ENCODE measurements at places on chromosomes 1 and 21.

- DNase-seq: no peak
Observed at GRCh38 chr21:46001821-46002681, 20.5 kb downstream of the COL6A1 start.

DNA sequence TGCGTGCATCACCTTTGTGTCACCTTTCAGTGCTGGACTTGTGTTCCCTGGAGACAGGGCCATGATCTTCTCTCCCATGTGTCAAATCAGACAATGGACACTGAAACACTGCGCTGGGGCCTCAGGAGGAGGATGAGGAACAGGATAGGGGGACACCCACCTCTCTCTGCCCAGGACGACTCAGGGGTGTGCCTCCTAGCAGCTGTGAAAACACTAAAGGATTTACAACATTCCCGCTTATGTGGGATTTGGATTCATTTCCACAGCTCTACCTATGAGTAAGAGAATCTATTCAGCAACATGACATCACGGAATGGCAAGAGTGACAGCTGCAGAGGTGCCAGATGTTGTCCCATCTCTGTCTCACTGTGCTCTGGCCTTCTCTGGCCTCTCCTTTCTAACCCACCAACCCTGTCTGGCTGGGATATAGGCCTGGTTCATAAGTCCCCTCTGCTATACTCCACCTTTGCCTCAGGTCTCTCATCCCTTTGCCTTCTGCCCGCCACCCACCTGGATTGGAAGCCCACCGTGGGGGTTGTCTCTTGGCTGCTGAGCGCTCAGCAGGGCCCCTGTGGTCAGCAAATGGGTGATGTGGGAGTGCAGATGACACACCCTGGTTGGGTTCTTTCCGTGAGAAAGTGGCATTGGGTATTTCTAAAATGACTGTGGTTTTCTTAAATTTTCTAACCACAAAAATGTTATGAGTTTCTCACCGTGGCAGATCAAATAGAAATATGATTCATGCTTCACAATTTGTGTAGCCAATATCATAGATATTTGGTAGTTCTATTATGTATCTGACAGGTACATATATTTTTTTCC is 47.1 kb upstream of the TLR5 start:
- DNase-seq: peak; percentile 60

DNA sequence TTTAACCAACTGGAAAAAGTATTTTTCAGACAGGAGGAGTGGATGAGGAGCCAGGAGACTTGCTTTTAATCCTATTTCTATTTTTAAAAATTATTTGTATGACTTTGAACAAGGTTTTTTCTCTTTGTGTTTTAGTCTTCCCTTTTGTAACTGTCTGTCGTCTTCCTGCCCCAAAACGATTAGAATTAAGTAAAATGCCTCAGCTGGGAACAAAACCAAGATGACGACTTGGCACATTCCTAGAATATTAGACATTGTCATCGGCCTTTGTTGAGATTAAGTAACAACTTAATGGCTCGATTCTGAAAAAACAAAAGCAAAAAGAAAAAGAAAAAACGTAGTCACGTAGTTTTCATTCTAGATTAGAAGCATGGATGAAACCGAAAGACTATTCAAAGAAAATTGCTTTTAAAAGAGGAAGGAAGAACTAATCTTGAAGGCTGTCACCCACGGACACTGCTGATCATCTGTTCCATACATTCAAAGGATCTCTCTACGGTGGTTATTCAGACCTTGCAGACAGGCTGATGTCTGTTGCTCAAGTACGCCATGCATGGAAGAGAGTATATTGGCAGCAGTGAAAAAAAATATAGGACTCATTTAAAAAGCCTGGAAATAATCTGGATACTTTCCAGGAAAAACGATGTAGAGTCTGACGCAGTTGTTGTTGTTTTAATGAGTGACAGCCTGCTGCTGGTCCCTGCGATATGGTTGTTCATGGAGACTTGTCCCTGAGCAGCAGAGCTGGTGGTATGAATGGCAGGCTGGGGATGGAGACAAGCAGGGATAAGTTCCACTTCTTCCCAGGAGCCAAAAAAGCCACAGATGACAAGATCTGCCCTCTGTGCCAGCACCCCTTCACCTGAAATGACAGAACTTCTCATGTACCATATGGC is 16.8 kb downstream of the GNG4 start:
- peak; percentile 73 for DNase-seq

GRCh38 chr1:27542463-27543273 is 52.7 kb upstream of the WASF2 start:
- peak; percentile 68 for DNase-seq

DNA sequence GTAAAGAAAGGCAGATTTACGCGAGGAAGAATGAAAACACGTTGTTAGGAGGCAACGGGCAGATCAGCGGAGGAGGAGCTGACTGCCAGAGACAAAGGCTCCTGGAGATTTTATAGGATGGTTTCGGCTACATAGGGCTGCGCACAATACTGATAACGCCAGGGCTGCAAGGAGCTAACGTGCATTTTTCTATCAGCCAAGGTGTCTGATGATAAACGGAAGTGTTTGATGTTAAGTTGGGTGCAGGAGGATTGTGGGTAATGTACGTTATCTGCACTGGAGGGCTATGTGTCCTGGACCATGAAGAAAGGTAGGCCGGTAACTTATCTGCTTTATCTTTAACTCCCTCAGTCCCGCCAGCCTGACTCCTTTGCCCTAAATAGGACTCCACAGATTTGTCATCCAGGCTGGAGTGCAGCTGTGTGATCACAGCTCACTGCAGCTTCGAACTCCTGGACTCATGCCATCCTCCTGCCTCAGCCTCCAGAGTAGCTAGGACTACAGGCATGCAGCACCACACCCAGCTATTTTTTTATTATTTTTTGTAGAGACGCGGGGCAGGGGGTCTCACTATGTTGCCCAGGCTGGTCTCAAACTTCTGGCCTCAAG is 29.6 kb downstream of the SETD4 start:
- peak; percentile 25 for DNase-seq

DNA sequence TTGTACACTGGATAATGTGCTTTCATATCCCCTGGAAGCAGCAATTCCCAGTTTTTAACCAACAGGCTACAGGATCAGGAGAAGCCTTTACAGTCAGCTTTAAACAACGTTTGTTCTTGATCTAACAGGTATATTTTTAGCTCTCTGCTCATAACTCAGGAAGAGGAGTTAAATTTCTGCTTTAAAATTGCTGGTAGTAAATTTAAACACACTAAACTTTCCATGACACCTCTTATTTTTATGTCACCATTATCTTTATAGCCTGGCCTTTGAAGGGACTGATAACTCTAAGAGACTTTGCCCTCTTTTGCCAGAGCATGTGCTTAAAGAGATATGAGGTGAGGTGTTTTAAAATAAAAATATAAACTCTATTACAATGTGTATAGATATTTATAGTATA is 119.6 kb upstream of the BRINP3 start:
- no peak for DNase-seq

GRCh38 chr1:248704606-248705005 is 2.0 kb upstream of the OR14I1 start:
- DNase-seq: no peak

GRCh38 chr1:180003026-180003695 is 48.6 kb downstream of the CEP350 start:
- no peak for DNase-seq

GRCh38 chr1:192445839-192446489 is 129.2 kb downstream of the RGS21 start:
- DNase-seq: peak; percentile 47

DNA sequence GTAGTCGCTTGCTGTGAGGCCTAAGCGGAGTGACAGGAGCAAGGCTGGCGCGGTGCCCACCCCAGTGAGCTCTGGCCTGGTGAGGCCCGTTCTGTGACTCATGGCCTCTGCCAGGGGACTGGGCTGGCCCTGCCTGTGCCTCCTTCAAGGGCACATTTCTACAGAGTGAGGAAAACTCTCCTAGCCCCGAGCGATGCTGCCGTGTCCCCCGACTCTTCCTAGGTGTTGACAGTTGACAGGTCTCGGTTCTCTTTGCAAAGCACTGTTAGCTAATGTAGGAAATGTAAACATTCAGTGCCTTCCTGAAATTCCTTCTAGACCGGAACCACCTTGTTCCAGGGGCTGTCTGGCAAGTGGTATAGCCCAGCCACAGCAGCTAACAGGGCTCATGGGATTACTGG is 43.9 kb downstream of the ABCG1 start:
- no peak for DNase-seq

DNA sequence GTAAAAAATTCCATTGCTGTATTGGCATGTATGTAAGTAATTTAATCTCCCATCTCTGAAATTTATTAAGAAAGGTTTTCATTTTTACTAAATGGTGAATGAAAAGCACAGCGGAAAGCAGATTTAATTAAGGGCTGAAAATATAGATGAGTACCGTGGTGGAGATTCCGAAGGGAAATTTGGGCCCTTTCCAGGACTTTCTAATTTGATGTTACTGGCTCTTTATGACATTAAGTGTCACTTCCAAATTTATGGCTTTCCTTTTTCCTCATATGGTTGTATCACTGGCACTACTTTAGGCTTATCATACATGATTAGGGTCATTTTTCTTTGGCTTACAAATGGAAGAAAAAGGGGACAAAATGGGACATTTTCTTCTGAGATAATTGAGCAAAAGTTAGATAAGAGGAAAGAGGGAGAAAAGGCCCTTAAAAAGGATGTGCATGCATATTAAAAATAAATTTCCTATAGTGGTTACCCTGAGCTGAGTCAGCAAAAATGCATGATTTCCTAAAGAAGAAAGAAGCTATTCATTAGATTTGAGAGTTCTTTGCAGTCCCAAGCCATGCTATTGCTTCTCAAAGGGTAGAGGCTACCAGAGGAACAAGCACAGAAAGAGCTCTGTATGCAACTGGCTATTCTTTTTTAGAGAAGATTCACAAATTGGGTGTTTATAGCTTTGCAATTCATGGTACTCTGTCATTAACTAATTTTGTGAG is 74.9 kb upstream of the CNIH3 start:
- no peak for DNase-seq

- no peak for DNase-seq
Observed at GRCh38 chr1:172939475-172939874, 111.3 kb downstream of the TNFSF18 start.

GRCh38 chr1:108502138-108502537 is 52.0 kb downstream of the NBPF6 start:
- peak; percentile 51 for DNase-seq

DNA sequence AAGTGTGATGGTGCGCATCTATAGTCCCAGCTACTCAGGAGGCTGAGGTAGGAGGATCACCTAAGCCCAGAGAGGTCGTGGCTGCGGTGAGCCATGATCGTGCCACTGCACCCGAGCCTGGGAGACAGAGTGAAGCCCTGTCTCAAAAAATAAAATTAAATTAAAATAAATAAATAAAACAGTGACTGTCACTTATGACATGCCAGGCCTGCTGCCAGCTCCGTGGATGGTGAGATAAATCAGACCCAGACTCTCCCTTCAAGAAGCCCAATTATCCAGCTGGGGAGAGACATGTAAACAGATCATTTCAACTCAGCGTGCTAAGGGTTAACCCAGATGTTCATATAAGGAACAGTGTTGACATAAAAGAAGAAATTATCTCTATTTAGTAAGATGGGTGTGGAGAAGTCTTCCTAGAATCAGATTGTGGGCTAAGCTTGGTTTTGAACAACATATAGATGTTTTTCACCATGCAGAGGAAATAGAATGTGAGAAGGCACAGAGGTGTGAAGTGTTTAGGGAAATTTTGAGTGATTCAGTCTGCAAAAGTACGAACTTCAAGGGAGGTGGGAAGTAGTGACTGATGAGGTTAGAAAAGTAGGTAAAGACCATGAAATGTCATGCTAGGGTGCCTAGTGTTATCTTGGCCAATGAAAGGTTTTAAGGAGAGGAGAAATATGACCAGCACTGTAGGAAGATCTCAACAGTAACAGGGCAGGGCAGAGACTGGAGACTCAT is 18.3 kb downstream of the YARS1 start:
- peak; percentile 15 for DNase-seq

- DNase-seq: no peak
Observed at GRCh38 chr1:43340559-43340958, 2.9 kb downstream of the MPL start.

GRCh38 chr1:245648749-245649522 is 494.2 kb downstream of the KIF26B start:
- DNase-seq: no peak

GRCh38 chr1:42046761-42047507 is 106.3 kb upstream of the GUCA2B start:
- DNase-seq: no peak
